ENCODE measurements at places on chromosomes 4 and X.

- no peak for ATAC-seq
These were observed 185.6 kb downstream of the IQCM start for GRCh38 chr4:149630064-149630463.

DNA sequence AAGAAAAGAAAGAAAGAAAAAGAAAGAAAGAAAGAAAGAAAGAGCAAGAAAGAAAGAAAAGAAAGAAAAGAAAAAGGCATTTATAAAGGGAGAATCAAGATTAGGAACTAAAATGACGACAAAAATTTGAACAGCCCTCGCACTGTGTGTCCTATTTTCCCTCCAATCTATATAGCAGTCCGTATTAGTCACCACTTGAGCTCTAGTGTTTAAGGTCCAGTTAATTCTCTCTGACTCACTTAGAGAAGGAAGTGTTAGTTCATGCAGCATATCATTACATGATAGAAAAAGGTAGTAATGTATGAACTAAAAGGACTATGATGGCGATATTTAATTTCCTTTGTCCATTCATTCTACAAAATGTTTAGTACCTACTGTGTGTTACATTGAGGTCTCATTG is 122.7 kb downstream of the CBLL2 start:
- ATAC-seq: no peak

DNA sequence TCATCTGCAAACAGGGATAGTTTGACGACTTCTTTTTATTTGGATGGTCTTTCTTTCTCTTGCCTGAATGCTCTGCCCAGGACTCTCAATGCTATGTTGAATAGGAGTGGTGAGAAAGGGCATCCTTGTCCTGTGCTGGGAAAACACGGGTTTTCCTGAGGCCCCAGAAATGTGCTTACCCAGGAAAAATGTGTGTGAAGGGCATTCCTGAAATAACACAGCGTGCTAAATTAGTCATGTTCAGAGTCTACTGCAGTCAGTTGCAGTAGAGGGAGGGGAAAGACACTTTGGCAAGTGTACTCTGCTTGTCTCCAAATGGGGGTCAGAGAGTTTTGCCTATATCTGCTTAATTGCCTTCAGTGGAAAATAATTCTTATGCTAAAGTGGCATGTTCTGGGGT is 153.9 kb downstream of the CCNG2 start:
- ATAC-seq: peak; percentile 64

DNA sequence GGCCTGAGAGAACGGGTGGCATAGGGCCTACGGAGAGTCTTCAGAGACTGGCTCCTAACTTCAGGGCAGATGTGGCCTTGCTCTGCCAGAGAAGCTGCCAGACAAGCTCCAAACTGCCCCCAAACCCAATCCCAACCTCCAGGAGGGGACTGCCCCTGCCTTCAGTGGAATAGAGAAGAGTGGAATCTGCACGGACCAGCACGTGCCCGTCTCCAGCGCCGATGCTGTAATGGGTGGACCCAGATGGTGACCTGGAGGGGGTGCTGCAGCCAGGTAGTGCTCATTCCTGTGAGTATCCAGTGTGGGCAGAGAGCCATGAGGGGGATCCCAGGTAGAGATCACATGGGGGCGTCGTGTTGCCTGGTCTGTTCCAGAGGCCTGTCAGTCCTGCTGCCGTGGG is 73.2 kb upstream of the NKX1-1 start:
- ATAC-seq: no peak

GRCh38 chr4:139986106-139986505 is 167.9 kb downstream of the MAML3 start:
- no peak for ATAC-seq

DNA sequence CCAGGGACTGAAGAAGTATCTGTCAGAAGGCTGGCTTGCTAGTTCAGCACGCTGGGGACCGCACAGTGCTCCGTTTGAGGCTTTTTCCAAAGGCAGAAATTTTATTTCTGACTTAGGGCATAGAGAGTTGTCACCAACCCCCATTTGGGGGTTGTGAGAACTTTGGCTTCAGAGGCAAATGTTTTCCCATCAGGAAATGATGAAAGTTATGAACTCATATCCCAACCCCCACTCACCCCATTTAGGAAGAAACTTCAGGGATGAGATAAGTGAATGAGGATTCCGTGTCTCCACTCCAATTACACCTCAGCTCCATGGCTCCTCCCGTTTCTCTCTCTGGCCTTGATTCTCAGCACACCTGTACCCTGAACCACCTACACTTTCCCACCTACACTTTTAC is 4.3 kb upstream of the WDR13 start:
- ATAC-seq: no peak

DNA sequence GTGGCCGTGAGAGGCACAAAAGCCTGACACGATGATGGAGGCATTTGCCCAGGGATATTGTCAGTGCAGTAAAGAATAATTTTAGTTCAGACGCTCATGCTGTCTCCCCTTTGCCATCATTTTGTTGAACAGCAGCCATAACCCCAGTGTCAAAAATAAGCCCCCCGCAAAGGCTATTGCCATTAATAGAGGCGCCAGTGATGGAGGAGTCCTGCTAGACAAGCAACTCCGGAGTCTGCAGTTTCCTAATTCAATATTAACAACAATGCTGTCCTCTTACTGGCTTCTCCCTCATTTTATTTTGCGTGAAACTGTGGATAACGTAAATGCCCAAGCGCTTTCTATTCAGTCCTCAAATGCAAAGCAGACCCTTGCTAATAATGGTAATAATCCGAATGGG is 603 bp upstream of the SMS start:
- ATAC-seq: no peak

DNA sequence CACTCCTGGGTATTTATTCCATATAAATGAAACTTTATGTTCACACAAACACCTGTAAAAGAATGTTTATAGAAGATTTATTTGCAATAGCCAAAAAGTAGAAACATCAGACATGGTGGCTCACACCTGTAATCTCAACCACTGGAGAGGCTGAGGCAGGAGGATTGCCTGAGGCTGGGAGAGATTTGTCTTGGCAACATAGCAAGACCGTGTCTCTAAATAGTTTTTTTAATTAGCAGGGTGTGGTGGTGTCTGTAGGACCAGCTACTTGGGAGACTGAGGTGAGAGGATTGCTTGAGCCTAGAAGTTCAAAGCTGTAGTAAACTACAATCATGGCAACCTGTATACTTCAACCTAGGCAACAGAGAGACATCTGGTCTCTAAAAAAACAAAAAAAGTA is 27.7 kb upstream of the NFKB1 start:
- ATAC-seq: no peak

DNA sequence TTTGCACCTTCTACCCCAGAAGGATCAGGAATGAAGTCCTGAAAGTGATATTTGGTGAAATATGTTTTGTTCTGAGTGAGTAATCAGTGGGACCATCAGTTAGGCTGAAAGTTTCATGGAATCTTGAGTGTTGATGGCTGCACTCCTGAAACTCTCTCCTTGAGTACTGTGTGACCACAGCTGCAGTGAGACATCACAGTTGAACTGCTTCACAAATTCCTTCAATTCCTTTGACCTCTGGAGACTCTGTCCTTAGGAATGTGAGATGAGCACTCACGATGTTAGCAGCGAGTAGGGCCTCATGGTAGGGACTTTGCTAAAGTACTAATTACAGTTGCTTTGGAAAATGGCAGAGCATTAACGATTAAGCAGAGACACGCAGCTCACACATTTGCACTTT is 142.9 kb upstream of the SLC4A4 start:
- no peak for ATAC-seq

DNA sequence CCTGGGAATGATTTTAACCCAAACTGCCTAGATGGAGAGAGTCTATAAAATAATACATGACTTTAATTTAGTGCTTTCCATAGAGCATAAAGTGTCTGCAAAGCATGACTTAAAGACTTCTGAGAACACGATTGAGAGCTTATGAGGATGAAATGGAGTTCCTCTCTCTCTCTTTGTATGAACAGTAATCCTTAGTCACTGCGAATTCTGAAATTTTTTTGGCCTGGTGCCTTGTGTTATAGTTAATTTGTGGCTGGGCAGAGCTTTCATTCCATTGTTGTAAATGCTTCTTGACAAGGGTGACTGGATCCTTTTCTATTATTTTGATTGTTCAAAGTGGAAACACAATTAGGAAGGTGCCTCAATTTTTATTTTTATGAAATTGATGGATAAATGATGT is 179.5 kb downstream of the CEP135 start:
- ATAC-seq: peak; percentile 59

DNA sequence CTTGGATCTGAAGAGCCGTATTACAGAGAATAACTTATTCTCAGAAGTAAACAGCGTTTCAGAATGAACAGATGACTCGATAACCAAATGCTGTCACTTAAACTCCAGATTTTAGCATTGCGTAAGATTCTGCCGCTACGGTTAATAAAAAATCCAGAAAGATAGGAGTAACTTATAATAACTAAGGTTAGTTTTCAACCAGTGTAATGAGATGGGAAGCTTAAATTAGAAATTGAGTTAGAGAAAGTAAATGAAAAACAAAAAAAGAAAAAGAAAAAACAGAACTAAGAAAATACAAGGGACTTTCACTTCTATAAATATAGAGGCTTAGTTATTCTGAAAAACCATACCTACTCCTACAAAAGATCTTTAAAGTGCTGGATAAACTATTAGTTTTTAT is 13.1 kb upstream of the PARM1 start:
- ATAC-seq: no peak

DNA sequence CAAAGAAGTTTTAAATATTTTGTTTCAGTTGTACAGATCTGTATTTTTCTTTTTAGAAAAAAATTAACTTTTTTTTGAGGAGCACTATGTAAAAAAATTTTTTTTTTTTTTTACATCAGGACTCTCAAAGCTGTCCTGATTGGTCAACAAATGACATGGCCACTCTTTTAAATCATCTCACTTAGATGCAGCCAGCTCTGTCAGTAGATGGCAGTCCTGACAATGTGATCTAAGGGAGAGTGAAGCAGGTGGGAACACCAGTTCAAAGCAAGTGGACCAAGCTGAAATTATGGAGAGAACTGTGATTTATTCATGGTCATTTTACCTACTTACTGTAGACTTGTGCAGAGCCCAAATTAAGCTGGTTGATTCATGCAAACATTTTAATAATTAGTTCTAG is 174.7 kb upstream of the GPRIN3 start:
- ATAC-seq: no peak

GRCh38 chrX:135543172-135543571 is 22.7 kb downstream of the INTS6L start:
- ATAC-seq: no peak

DNA sequence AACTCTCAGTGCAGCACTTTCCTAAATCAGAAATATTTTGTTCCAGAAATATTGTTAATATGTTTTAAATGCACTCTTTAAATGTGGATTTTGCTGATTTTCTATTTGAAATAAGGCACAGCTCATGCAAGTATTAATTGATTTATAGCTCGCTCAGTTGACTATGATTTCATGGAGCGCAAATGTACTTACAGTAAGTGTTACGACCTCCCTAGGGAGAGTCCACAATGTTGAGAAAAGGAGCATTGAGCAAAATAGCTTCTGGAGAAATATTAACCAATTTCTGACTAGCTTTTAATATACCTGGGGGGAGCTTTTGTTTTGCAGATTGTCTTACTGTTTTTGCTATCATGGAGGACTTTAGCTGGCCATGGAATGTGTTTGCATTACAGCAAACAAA is 1687.5 kb downstream of the STIM2 start:
- ATAC-seq: peak; percentile 40

DNA sequence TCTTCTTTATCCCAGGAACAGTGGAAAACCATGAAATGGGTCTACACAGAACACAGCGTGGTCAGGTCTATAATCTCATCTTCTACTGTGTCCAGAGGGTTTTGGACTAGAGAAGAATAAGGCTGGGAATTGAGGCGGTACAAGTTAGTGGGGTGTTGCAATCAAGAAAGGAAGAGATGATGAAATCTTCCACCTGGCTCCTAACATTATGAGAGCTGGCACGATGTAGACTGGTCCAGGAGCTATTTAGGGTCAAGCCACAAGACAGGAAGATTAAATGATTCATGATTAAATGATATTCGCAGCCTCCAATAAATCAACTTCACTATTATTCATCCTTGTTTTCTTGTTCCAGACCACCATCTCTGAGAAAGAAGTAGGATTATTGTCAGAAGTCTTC is 88.0 kb downstream of the ARSF start:
- no peak for ATAC-seq

DNA sequence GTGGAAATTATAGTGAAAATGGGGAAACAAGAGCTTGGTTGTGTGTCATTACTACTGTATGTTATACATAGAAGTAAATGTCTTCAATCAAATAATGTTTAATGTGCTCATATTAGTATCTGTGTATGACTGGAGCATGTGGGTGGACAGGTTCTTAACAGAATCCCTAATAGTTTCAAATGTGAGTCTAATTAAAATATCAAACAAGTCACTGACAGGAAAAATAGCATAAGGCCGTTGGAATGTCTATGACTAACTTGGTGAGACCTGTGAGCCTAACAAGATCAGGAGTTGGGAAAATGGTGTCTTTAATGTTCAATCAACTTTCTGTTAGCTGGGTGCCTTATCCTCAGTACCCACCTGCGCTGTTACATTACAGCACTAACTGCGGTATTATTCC is 6.2 kb upstream of the CXCL3 start:
- no peak for ATAC-seq

Measured in motor neuron (in vitro differentiated cells).